ENCODE measurements at places on chromosomes 1 and 21.

GRCh38 chr1:206000641-206001339, 2.4 kb downstream of the RAB7B start:
- DNase-seq = no peak

DNA sequence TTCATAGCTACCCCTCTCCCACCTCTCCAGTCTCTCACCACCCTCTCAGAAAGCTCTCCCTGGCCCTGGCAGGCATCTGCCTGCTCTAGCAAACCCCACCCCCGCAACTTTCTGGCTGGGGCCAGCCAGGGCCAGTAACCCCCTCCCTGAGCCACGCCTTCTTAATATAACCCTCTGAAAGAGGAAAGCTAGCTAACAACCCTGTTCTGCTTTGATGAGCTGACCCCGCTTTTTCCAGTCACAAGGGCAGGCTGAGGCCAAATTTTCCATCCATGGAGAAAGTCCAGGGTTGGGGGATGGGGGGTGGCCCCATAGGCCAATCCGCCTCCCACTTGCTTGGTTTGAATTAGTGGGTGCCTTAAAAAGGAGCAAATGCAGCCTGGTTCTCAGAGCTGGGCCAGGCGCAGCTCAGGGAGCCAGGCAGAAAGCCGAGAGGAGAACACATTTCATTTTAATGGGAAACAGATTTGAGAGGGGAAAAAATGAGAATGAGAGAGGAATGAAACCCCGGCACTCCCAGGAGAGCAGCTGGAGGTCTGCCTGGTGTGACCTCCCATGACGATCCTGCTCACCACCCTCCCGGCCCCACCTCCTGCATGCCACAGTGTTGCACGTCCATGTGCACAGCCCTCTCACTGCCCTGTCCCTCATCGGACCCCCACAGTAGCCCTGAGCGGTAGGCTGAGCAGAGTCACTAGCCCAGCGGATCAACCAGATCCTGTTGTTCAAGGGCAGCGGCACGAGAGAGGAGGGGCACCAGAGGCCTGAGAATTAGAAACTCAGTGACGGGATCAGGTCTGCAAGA, 62.3 kb downstream of the OPTC start:
- DNase-seq = no peak

DNA sequence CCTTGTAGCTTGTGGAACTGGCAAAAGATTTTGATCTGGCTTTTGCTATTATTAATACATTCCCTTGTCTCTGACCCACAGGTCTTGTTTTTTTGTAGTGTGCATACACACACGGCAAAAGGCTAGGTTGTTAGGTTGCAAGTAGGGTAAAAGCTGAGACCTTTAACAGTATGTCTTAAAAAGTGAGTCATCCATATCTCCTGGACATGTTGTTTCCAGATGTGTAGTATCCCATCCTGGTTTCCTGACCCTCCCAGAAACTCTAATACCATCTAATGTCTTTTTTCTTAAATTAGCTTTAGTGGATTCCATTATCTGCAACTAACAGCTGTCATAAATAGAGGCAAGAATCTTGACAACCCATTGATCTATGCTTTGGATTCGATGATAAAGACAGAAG, 14.7 kb downstream of the OVGP1 start:
- no peak for DNase-seq

DNA sequence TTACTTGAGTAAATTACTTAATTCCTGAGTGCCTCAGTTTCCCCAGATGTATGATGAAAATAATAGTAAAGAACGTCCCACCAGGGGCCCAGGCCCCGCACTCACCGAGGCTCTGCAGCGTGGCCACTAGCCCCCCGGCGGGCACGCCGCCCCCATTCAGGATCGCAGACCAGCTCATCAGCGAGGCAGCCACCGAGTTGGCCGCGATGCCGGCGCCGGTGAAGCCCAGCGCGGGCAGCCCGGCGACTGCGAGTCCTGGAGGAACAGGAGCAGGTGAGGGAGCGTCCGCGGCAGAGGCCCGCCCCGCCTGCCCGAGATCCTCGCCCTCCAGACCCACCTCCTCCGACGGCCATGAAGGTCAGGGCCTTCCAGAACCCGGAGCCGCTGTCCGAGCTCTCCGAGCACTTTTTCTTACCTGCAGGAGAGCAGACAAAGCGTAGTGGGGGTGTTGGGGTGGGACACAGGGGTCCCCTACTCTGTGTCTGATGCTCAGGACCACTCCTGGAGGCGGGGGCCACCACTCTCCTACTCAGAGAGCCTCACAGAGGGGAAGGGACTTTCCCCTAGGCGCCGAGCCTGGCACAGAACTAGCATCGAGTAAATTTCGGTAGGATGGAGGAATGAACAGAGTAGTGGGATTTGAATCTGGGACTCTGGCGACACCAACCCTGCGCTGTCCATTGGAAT, 3.7 kb downstream of the IFI6 start:
- no peak for DNase-seq

DNA sequence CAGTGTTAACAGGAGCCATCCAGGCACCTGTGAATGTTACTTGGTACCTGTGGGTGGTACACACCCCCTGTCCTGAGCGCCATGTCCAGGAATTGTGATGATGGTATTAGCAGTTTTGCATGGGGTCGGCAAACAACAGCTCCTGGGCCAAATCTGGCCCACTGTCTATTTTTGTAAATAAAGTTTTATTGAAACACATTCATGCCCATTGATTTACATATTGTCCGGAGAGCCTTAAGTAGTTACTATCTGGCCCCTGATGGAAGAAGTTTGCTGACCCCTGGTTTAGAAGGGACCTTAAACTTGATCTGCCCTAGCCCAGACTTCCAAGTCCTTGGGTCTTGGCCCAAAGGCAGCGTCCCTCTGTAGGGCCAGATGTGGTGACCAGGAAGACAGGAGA, 58.3 kb downstream of the SPSB1 start:
- DNase-seq = no peak

- no peak for DNase-seq
Observed at GRCh38 chr1:199322278-199322677, 683.4 kb downstream of the PTPRC start.

DNA sequence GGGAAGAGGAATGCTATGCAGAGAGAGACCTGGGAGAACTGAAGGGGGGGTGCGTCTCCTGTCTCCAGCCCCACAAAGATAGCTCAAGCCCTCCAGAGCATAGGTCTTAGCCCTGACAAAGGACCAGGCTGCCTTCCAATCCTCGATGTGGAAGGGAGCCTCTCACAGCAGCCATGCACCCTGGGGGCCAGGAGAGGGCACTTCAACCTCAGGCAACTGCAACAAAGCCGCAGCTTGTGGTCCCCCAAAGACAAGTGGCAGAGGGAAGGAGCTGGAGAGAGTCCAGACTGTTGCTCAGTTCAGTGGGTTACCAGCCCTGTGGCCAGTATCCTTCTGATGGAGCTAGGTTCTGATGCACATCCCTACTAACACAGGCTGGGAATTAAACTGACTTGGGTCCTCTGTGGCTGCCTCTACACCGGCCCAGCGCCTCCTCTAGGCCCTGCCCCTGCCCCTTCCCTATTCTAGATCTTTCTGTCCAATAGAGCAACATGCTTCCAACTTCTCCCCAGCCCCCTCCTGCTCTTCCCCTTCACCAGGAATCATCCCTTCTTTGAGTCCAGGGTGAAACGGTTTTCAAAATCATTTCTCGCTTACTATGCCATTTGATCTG, 100.7 kb upstream of the SPATA6 start:
- DNase-seq = peak; percentile 78

- DNase-seq = peak; percentile 83
Observed at GRCh38 chr1:202625416-202626360, 84.6 kb downstream of the SYT2 start.

DNA sequence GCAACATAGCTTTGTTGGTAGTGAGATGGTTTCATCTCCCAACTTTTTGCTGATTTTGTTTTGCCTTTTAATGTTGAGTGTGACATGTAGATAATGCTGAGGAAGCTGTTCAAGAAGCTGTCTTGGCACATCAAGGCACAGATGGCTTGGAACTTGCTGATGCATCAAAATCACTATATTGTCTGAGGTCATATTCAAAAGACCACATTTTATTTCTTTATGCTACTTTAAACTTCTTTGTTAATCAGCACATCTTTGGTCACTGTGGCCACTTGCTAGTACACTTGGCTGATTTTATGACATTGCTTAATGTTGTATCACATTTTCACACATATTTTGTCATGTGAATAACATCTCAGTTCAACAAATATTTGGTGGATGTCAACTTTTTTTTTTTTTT, 87.1 kb upstream of the BCL10 start:
- no peak for DNase-seq

GRCh38 chr1:153032677-153033308, 1.8 kb downstream of the SPRR1B start:
- peak; percentile 18 for DNase-seq

- DNase-seq = no peak
Observed at GRCh38 chr21:35273333-35273732, 224.2 kb upstream of the RUNX1 start.

- DNase-seq = no peak
Observed at GRCh38 chr21:39952265-39952664, 85.0 kb downstream of the PCP4 start.
